ENCODE measurements at places on chromosomes 11 and 22.

DNA sequence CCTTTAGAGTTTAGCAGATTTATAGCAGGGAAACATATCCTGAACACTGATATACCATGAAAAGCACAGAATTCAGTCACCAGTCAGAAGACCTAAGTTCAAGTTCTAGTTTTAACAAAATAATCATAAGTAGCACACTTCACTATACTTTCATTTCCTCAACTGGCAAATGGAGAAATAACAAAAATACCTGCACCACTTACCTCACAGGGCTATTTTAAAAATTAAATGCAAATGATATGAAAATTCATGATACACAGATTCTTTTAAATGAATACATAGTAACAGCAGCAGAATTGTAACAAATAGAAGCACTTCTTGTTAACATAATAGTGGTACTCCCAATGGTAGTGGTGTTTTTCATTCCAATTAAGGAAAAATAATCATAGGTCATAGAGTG lies 139.0 kb downstream of the FCHSD2 start:
- no peak for DNase-seq

GRCh38 chr11:2534134-2534956 lies 89.5 kb downstream of the KCNQ1 start:
- DNase-seq, result no peak

DNA sequence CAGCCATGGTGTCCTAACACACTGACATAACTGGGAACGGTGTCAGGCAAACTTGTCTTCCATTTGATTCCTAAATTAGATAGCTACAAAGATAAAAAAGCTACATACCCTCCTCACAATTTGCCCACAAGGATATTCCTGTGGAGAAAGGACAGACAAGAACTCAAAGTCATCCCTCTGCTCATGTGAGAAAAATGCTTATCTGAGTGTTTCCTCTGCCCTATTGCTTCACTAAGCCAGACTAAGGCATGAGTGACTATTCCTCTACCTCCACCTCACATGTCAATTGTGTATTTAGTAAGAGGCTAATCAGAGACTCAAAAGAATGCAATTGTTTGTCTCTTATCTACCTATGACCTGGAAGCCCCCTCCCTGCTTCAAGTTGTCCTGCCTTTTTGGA lies 247.7 kb downstream of the DDX10 start:
- DNase-seq, result no peak

GRCh38 chr11:116200564-116200963 lies 572.2 kb downstream of the BUD13 start:
- DNase-seq, result no peak

DNA sequence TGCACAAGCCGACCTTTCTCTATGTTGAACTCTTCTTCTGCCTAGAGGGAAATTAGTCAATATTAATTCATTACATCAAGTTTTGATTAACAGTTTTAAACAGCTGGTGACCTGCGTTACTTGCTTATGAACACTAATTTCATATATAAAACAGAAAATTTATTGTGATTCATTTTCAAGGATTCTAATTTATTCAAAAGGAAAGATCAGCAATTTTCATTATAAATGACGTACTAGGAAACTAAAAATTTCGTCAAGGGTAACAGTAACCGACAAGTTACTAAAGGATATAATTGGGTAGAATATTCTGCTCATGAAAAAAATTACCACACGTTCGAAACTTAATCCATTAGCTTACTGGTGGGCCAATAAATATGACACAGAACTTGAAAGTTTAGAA lies 15.3 kb downstream of the ATP6V1E1 start:
- no peak for DNase-seq

DNA sequence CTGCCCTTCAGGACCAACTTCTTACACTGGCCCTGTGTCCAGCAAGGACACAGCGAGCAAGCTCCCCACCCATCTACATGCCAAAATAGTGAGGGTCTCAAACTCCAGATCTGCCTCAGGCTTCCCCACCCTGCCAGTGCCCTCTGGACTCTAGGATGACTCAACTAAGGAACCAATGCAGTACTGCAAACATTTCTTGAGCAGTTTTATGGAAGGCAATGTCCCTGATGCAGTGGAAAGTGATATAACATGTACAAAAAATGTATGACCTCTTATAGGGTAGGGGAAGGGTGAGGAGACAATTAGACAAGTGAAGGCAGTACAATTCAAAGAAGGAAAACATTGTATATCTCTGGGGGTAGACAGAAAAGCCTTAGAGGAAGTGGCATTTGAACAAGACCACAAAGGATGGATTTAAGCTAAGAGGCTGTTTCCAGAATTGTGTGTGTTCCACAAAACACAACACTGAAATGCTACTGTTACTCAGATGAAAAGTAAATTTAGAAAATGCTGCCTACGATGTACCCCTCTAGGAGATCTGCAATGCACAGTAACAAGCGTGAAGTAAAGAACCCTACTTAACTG lies 47.3 kb downstream of the RAB30 start:
- no peak for DNase-seq

- DNase-seq, result no peak
Observed at GRCh38 chr22:26570115-26570514, 19.8 kb downstream of the TPST2 start.

- DNase-seq, result no peak
Observed at GRCh38 chr11:57353852-57354251, 15.7 kb downstream of the P2RX3 start.

- no peak for DNase-seq
Observed at GRCh38 chr11:33055375-33055774, 16.0 kb downstream of the TCP11L1 start.

DNA sequence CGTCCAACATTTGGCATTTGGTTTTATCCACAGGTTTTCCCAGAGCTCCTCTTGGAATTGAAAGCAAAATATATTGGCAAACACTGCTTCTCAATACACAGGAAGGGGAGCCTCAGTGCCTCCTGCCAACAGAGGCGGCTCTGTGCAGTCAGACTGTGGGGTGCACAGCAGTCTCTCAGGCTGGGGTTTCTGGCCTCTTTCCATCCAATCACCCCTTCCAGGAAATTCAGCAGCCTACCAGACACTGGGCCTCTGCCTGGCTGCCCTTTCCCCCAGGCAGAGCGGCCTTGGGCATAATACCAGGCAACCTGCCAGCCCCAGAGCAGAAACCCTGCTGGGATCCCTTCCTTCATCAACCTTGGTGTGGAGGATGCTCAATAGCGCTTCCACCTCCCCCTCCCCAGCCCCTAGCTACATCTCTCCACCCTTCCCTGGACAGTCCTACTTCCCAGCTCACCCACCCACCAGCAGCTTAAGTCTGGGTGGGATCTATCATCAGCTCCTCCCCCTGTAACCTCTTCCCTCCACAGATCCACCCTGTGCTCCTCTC lies 17.8 kb upstream of the RAPSN start:
- DNase-seq, result no peak

- DNase-seq, result no peak
Observed at GRCh38 chr11:60910281-60910687, 3.7 kb upstream of the TMEM109 start.

DNA sequence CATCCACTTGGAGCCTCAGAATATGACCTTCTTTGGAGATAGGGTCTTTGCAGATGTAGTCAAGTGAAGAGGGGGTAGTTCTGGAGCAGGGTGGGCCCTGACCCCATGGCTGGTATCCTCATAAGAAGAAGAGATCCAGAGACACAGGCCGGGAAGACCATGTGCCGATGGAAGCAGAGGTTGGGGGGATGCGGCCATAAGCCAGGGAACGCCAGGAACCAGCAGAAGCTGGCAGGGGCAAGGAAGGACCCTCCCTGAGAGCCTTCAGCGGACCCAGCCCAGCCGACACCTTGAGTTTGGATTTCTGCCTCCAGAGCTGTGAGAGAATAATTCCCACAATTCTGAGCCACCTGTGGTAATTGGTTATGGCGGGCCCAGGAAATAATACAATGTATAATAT lies 26.1 kb upstream of the SMIM38 start:
- DNase-seq, result no peak

DNA sequence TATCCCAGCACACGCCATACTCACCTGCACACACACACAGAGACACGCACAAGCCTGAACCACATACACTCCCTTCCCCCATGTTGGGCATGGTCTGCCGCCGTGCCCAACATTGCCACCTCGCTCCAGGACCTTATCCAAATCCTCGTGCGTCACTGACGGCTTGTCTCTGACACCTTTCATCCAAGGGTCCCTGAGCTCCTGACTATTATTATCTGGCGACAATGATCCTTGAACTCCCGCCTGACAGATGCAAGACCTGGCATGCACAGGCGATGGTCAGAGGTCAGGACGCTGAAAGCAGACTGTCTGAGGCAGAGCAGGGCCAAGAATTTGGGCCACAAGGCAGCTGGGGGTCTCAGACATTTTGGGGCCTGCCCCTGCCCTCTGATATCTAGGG lies 4.2 kb downstream of the MB start:
- DNase-seq, result no peak

DNA sequence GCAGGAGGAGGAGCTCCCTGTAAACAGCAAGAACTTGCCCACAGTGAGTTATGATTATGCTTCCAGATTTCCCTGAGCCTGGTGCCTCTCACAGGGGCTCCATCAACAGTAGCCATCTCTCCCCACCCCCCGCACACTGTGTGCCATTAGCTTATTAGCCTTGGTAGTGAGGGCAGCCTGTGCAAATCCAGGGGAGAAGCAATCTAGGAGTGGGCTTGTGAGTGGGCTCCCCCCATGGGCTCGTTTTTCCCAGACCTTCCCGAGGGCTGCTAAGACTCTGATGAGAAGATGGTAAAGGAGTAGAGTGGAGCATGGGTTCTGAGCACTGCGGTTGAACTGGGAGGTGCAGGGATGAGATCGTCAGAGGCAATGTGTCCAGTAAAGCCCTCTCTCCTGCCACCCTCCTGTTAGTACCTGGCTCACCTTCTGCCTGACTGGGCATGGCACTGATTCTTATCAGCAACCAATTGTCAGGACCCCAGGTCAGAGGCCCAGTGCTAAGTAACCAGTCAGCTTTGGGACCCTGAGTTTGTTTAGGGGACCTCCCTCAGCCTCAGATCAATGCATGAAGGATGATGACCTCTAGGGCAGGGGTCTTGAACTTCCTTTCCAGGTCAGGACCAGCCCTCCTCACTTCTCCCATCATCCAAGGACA lies 38.4 kb upstream of the TP53I11 start:
- no peak for DNase-seq

GRCh38 chr22:24427500-24428164 lies at the start of gene ADORA2A:
TSS of gene ADORA2A (plus strand) at chr22:24427599. CDS start at chr22:24433405, 5,806 bp downstream.
- peak; percentile 85 for DNase-seq

DNA sequence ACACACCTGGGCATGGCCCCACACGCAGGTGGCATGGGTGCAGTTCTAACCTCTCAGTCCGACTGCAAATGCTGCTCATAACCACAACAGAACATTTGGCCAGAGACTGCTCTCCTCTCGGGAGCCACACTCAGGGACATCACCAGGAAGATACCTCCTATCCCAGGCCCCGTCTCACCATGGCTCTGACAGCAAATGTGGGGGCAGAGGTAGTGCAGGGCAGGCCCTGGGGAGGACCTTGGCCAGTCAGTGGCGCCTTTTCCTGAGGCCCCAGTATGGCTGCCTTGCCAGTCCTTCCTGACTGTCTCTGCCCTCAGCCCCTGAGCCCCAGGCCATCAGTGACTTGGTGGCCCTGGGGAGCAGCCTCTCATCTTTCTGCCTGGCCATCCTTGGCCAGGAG lies 2.8 kb downstream of the KRTAP5-6 start:
- DNase-seq, result no peak

GRCh38 chr22:17436382-17436980 lies 67.2 kb downstream of the CECR2 start:
- no peak for DNase-seq

Data from CD4-positive, alpha-beta T cell treated with Interleukin-1 beta for 1 hour (primary cell).